ENCODE measurements at places on chromosomes 13 and 19.

DNA sequence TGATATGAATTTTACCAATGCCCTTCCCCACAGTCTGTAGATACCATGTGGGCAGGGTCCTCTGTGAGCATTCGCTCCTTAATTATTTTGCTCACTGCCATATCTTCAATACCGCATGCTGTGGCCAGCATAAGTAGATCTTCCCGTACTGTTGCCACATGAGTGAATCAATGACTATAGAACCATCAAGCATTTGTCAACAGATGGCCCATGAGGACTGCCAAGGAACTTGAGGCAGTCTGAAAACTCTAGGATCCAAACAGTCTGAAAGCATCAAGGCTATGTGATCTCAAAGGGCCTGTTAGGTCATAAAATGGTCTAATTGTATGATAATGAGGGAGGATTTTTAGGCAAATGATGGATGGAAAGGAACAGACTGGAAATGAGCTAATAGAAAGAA, 27.4 kb upstream of the GPR12 start:
- no peak for DNase-seq

- DNase-seq, result no peak
These were observed 6.1 kb downstream of the NAPSA start for GRCh38 chr19:50359328-50359818.

GRCh38 chr13:26247011-26247410, 6.9 kb upstream of the CDK8 start:
- DNase-seq, result no peak

DNA sequence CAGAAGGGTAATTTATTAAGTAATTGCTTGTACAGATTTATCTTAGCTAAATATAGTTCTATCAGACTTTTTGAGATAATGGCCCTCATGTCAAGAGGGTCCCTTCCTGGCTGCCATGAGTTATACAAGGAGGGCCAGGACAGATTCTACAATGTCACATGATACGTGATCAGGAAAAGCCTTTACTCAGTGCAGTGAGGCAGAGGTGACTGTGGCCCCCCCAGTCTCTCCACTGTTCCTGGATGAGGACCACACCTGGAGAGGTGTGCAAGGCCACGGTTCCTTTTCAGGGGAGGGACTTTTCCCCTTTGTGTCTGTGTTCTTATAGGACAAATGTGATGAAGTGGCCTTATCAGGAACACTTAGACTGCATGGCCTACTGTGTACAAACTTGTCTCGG, 54.3 kb upstream of the LRCH1 start:
- no peak for DNase-seq

- no peak for DNase-seq
These were observed 56.7 kb upstream of the MED4 start for GRCh38 chr13:48151363-48152161.

DNA sequence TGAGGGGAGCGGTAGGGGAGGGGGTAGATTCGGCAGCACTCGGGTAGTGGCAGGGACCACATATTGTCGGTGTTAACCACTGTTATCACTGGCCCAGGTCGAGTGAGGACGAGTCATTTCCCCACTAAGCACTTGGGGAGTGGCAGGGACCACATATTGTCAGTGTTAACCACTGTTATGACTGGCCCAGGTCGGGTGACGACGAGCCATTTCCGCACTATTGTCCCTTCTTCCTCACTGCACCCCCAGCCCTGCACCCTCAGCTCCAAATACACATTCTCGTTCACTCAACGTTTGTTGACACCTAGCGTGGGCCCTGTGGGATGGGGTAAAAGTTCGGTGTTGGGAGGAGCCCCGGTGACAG, 467 bp upstream of the CLN5 start:
- no peak for DNase-seq

DNA sequence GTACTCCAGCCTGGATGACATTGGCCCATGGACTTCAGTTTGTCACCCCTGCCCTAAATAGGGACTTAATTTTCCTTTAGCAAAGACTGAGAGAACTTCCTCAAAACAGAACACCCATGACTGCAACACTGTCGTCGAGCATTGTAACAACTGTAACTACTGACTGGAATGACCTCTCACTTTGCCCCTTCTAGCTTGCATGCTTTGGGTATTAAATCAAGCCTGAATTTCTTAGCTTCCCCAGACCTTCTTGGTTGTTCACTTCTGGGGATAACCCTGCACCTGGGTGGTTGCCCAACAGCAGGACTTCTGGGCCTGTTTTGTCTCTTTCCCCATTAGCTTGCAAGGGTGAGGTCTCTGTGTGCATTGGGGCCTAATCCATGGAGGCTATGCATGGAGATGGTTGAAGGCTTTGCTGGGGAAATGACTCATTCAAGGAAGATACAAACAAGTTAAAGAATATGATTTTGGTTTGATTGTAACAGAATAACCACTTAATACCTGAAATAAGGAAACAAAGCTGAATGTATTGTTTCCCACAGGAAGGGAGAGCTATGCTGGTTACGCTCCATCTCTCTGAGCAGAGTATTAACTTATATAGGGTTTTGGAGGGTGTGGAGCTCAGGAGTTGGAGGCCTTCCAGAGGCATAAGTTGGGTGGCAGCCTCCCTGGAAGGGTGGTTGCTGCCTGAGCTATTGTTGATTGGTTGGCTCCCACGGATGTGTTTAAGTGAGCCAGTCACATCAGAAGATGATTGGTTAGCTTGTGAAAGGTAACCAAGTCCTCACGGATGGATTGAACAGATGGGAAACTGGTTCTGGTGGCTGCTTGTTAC, 34.7 kb upstream of the UBAC2 start:
- DNase-seq, result no peak

DNA sequence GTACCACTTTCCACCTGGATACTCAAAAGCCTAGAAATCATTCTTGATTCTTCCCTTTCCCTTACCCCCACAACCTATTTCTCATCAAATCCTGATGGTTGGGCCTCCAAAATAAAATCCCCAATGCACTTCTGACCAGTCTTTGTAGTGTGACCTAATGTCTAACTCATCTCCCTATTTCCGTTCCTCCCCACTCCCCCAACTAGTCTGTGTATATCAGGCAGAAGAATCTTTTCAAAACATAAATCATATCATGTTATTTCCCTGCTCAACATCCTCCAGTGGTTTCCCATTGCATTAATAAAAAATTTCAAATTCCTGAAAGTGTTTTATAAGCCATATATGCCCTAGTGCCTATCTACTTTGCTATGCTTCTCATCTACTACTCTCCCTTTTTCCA, 17.7 kb downstream of the CCDC122 start:
- no peak for DNase-seq
